Activated B cell treated with CpG ODN at 0.5 μM for 24 hours (primary cell): ENCODE measurements at places on chromosomes 3 and 15.

DNA sequence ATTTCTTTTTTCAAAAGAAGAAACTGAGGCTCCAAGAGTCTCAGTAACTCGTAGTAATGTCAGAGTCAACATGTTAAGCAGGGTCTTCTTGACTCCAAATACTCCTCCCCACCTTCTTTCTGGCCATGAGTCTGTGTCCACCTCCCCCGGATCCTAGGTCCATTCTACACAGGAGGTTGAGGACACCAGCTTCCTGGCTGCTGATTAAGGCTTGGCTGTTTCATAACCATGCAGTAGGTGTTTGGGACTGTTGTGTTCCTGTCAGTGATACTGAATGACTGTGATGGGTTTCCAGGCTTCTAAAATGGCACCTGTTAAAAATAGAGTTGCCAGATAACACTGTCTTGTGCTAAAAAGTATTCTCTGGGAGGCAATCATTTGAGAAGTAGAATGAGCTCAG, 130.8 kb upstream of the IL12A start:
- H3K27ac ChIP-seq: no peak overlapping the region
- no peak overlapping the region for H3K4me3 ChIP-seq
- H3K36me3 ChIP-seq: no peaks in the 10 kb centered on the region

- no peaks in the 10 kb centered on the region for H3K36me3 ChIP-seq
- no peak overlapping the region for H3K4me3 ChIP-seq
- H3K27ac ChIP-seq: no peak overlapping the region
- no peaks in the 10 kb centered on the region for H3K27me3 ChIP-seq
Measured at GRCh38 chr15:52256930-52257733, 38.5 kb downstream of the MYO5C start.

DNA sequence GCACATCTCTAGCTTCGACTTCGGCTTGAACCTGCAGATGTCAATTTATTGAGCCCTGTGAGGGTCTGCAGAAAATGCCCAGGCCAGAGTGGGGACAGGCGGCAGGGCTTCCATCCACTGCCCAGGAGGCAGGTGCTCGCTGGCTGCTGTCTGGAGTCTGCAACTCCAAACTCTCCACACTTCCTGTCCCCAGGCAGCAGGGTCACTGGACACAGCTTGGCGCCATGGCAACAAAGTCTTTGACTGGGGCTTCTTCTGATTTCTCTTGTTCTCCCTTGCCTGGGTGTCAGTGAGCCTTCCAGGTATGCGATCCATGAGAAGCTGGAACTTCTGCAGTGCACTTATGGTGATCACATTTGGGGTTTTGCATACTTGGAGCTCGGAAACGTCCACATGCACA, 33.5 kb downstream of the SV2B start:
- no peak overlapping the region for H3K4me3 ChIP-seq
- no peak overlapping the region for H3K27ac ChIP-seq
- H3K36me3 ChIP-seq: no peaks in the 10 kb centered on the region
- no peaks in the 10 kb centered on the region for H3K4me1 ChIP-seq

DNA sequence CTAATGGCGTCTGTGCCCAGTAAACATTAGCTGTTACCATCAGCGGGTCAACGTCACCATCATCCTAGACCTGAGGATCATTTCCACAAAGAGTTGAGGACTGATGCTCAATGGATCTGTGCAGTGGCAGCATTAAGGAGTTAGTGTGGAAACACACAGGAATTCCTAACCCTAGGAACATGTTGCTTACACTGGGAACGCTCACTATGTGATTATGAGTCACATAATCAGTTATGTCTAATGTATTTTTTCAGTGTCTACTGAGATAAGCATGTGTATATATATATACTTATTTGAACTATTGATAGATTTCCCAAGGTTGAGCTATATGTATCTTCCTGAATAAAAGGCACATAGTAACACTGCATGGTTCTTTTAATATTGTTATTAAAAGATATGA, 19.0 kb downstream of the ARNT2 start:
- no peaks in the 10 kb centered on the region for H3K4me1 ChIP-seq
- DNase-seq: no peak
- H3K4me3 ChIP-seq: no peak overlapping the region
- H3K27ac ChIP-seq: no peak overlapping the region

- no peak for DNase-seq
- H3K27ac ChIP-seq: no peak overlapping the region
- H3K4me3 ChIP-seq: no peak overlapping the region
- peaks cover 2% of the 10 kb centered on the region for H3K4me1 ChIP-seq
Measured at GRCh38 chr3:64693031-64693430, 5.2 kb upstream of the ADAMTS9 start.

- H3K4me3 ChIP-seq: no peak overlapping the region
- no peaks in the 10 kb centered on the region for H3K4me1 ChIP-seq
- no peaks in the 10 kb centered on the region for H3K36me3 ChIP-seq
- H3K27ac ChIP-seq: no peak overlapping the region
Measured at GRCh38 chr3:61663356-61664104, 102.2 kb downstream of the PTPRG start.
